ENCODE measurements at places on chromosomes 16 and 17.
A peak's percentile ranks its signal among the peaks of the same experiment; 100 is the strongest.

- no peak for DNase-seq
Observed at GRCh38 chr16:50761267-50761666, 19.4 kb downstream of the CYLD start.

- DNase-seq = no peak
Observed at GRCh38 chr16:1926271-1926670, 8.1 kb upstream of the HS3ST6 start.

DNA sequence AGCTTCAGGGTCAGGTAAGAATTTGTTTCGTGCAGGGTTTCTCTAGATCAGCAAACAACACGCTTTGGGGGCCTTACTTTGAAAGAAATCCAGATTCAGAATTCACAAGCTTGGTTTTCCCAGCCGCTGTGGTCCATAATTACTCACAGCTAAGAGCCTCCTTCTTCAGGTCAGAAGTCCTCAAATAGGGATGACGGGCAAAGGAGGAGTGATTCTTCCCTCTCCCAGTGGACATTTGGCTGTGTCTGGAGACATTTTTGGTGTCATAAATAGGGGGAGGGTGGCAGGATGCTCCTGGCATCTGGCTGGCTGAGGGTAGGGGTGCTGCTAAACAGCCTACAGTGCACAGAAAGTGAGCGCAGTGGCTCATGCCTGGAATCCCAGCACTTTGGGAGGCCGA, 48.6 kb upstream of the USP7 start:
- no peak for DNase-seq

DNA sequence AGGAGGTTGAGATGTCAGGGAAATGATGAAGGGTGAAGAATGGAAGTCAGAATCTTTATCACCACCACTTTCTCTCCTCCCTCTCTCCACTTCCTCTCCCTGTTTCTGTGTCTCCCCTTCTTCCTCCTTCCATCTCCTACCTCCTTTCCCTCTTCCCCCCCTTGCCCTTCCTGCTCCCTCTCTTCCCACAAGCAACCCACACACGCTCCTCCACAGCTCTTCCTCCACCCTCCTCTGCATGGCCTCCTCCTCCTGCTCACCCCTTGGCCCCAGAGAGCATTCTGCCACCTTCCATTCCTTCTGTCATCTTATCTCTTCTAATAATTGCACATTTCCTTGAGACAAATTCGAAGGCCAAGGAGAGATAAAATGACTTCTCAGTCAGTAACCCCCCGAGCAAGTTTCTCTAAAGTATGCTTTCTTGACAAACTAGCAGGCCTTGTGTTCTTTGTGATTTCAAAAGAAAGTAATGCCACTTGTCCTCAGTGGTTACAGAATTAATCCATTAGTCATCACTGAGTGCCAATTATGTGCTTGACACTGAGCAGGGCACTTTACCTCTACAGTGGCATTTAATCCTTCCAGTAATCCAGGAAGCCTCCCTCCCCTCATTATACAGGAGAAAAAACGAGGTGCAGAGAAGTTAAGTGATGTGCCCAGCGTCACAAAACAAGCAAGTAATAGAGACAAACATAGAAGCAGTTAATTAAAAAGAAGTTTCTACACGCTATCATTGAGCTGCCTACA, 72.3 kb upstream of the CCL1 start:
- no peak for DNase-seq

GRCh38 chr17:32546031-32546444, 59.2 kb downstream of the CDK5R1 start:
- DNase-seq = no peak

DNA sequence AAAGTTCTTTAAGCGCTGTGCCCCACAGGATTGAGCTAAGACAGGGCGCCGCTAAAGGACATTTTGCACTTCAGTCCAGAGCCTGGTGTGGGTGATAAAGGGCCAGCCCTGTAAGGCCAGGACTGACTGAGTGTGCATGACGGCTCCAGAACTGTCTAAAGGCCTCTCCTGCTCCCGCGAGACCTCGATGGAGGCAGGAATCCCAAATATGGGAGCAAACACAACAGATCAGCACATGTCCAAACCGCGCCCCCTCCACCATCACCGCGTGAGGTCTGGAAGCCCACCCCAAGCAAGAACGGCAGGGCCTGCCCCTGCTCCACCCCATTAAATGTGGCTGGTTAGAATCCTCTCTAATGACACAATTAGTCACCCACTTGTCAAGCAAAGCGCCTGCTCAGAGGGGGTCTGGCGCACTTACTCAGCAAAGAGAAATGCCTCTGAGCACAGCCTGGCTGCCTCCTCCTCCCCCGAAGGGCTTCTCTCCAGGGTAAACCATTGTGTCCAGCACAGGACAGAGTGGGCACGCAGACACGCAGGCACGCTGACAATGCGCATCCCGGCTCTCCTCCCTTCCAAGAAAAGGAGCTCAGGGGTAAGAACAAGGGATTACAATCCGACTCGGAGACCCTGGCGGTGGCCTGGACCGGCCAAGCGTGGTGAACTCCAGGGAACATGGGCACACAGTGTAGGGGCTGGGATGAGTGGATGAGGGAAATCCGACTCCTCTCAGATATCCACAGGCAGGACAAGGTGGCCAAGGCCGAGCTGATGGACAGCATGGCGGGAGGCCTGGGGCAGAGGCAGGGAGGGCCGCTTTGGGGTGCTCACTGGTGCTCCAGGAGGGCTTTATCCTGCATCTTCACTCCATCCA, 1.5 kb downstream of the MXRA7 start:
- DNase-seq = peak; percentile 99

DNA sequence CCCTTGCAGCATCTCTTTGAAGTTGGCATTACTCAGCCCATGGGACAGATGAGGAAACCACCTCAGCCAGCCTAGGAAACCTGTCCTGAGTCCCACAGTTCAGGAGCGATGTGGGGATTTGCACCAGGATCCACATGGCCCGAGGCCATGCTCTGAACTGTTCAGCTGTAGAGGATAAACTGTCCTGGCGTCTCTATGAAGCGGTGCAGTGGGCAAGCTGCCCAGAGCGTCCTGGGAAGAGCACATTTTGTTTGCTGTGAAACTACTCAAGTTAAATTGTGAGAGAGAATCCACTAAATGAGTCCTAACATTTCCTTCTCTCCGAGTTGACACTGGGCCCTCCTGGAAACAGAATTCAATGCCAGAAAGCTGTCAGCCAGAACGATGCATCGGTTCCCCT, 276.6 kb upstream of the TNRC6C start:
- DNase-seq = peak; percentile 1

- DNase-seq = no peak
Observed at GRCh38 chr17:77457572-77458201, 316.9 kb downstream of the SEC14L1 start.

DNA sequence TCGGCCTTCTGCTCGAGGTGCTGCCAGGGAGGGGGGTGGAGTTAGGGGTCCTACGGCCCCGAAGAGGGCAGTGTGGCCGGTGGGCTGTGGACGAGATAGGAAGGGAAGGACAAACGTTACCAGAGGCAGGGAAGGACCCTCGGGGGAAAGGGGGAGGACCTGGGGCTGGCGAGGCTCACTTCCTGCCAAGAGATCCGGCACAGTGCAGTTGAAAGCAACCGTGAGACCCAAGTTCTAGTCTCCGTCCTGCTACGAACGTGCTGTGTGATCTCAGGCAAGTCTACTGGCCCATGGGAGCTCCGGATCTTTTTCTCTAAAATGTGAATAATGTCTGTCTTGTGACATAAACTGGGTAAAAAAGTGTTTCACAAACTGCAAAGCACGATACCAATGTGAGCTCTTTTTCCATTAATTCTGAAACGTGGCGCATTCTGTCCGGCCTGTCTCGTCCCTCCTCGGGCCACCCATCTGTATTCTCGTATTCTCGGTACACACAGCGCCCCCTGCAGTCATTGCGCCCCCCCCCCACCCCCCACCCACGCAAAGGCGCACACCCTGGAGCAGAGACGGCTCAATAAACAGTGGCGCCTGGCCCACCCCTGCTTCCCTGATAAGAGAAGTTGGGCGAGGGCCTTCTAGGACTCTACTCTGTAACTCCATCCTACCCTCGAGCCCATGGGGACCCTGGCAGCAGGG, 8.8 kb downstream of the CYGB start:
- DNase-seq = peak; percentile 28

GRCh38 chr16:75345711-75346110, 87.6 kb downstream of the CFDP1 start:
- DNase-seq = peak; percentile 18

DNA sequence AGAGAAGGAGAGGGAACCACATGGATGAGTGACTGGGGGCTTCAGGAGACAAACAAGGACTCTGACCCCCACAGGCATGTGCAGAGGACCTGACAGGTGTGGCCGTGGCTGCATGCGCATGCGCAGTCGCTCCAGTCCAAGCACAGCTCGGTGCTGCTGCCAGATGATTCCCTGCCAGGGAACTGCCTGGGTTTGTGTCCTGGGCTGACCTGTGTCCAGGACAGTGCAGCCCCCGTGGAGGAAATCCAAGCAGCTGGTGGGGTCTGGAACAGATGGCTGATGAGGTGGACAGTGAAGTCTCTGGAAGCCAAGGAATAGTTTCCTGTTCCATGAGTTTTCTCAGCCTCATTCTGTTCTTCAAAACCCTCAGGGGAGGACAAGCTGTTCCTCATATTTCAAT, 27.3 kb downstream of the LASP1 start:
- DNase-seq = peak; percentile 28

DNA sequence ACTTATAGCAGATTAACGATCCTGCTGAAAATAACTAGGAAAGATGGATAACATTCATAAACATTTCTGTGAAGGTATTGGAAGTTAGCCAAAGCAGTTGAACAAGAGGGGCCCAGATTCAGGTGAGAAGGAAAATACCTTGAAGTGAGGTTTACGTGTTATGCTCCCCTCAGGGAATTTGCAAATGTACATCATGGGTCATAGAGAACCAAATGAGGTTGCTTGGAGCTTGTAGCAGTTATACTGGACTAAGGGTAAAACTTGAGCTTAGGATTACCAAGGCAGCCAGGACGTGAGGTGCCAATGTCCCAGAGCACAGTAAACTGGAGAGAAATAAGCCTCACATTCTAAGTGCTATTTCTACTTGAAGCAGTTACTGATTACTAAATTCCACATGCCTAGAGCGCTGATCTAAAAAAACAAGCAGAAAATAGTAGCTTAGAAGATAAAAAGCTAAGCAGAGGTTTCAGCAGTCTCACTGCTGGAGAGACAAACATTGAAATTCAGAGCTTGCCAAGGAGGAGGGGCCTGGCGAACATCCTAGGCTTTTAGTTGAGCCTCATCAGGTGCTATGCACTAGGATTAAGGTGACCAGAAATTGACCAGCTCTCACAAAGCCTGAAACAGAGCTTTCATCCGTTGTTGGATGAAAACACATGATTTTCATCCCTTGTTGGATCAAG, 136.7 kb upstream of the FAM20A start:
- DNase-seq = no peak

- DNase-seq = no peak
Observed at GRCh38 chr17:79794659-79795511, 2.0 kb downstream of the CBX8 start.

DNA sequence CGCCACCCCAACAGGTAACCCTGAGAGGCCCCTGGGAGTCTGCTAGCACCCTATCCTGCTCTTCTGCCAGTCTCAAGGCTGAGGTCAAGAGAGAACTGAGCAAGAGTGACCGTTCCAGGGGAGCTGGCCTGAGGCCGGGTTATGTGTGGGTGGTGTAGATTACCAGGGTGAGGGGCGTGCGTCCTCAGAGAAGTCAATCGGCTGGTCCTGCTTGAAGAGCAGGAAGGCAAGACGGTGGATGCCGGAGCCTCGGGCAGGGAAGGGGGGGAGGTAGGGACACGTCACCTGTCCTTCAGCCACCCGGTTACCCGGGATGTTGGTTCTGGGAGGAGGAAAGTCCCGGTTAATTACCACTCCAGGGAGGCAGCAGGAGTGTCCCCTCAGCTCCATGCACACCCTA, 2.6 kb upstream of the TRIM65 start:
- no peak for DNase-seq

- peak; percentile 92 for DNase-seq
Observed at GRCh38 chr16:69073181-69073702, 32.2 kb upstream of the HAS3 start.

DNA sequence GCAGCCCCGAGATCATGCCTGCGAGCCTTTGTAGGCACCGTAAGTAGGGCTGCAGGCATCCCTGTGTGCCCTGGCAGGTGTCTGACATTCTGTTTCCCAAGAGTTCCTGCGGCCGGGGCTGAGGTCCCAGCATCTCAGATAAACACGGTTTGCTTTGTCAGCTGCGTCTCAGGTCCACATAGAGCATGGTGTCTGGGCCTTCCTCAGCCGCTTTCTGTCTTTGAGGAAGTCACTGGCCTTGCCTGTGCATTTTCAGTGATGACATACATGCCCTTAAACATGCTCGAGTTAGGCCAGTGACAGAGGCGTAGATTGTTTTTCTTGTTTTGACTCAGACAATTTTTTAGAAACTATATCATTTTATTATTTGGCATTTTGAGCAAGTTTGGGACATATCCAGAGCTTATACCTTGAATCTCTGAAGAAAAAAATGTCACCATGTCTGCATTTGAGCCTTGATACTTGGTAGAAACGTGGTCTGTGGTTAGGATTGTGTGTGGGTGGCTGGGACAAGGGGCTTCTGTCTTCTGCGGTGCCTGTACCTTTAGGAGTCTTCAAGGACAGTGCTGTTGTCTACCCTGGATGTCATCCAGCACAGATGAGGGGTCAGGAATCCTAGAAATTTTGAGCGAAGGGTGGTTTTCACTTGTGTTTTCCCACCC, 105.8 kb downstream of the SNX29 start:
- DNase-seq = no peak

DNA sequence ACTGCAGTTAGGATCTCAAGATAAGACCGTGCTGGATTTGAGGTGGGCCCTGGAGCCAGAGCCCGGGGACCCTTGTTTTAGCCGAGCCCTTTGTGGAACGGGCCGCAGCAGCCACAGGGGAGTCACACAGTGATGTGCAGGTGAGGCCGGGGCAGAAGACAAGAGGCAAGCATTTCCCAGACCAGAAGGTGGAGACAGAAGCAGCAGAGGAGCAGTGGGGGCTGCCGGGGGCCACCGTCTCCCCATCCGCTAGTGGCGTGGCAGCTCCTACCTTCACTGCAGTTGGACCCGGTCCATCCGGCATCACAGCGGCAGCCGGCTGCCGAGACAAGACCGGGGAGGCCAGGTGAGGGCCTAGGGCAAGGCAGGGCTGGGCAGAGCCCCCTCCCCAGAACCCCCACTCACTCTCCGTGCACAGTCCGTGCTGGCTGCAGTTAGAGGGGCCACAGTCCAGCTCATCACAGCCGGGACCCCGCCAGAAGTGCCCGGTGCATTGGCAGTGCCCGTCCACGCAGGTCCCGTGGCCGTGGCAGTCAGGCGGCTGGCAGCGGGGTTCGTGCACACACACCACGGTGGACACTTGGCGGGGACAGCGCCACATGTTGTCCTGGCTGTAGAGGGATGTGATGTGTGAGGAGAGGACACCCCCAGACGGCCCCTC, 6.0 kb downstream of the NAGPA start:
- DNase-seq = no peak
